ENCODE measurements at places on chromosomes 13 and 19.

GRCh38 chr19:34319785-34320184, 45.2 kb upstream of the GPI start:
- DNase-seq: no peak

GRCh38 chr13:78844106-78844505, 185.2 kb upstream of the OBI1 start:
- DNase-seq: no peak

DNA sequence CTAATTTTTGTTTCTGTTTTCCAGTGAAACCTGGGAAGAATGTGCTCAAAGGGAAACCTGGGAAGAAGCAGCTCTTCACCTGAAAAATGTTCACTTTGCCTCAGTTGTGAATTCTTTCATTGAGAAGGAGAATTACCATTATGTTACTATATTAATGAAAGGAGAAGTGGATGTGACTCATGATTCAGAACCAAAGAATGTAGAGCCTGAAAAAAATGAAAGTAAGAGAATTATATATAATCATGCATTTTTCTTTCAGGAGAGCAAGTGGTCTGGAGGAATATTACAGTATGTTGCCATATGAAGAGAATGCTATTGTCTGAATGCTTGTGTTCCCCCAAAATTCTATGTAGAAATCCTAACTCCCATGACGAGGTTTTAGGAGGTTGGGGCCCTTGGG, 3.4 kb downstream of the NUDT15 start:
- no peak for DNase-seq

GRCh38 chr13:71672512-71672911, 194.5 kb downstream of the DACH1 start:
- no peak for DNase-seq

DNA sequence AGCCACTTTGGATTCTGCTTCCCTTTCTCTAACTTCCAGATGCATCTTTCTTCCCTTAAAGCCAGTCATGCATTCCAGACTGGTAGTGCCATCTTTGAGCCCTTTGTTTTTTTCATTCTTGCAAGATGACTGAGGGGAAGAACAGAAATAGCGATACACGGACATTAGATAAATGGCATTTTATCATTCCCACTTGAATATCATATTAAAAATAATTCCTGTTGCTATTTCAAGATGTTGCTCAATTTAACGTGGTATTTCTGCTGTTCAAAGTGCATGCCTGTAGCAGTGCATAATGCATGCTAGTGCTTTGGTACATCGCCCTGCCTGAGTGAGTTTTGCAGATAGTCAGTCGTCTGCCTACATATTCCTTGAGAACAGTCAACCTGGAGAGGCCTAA, 140.6 kb upstream of the FRY start:
- DNase-seq: peak; percentile 11

- DNase-seq: peak; percentile 6
Observed at GRCh38 chr19:50331994-50332243, 2.7 kb upstream of the KCNC3 start.

GRCh38 chr13:65454403-65454802, 1775.7 kb downstream of the PCDH9 start:
- no peak for DNase-seq

DNA sequence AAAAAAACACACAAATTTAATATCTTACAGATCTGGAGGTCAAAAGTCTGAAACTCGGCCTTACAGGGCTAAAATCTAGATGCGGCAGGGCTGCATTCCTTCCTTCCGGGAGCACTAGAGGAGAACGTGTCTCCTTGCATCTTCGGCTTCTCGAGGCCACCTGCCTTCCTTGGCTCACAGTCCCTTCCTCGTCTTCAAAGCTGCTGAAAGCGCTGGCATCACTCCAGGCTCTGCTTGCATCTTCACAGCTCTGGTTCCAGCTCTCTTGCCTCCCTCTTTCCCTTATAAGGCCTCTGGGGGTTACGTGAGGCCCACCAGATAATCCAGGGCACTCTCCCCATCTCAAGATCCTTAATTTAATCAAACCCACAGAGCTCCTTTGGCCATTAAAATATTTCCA, 10.5 kb downstream of the XRCC1 start:
- no peak for DNase-seq
